ENCODE measurements at places on chromosomes 6 and 20.

DNA sequence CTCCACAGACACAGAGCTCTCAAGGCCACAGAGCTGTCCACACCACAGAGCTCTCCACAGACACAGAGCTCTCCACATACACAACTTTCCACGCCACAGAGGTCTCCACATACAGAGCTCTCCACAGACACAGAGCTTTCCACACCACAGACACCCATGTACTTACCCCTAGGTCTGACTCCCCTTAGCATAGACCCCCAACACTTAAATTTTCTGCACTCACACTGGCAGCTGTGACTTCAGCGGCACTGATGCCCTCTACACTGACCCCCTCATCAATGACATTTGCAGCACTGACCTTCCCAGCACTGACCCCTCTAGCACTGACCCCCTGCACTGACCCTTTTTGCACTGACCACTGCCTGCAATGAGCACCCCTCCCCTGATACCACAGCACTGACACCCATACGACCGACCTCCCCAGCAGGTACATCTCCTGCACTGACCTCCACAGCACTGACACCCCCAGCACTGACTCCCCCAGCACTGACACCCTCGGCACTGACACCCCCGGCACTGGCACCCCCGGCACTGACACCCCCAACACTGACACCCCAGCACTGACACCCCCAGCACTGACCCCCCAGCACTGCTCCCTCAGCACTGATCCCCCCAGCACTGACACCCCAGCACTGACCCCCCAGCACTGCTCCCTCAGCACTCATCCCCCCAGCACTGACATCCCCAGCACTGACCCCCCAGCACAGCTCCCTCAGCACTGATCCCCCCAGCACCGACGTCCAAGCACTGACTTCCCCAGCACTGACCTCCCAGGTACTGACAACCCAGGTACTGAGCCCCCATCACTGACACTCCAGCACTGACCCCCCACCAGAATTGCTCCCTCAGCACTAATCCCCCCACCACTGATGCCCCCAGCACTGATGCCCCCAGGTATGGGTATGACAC lies 56.5 kb downstream of the ERMARD start:
- DNase-seq = no peak

- DNase-seq = no peak
Observed at GRCh38 chr6:6533176-6533575, 55.3 kb upstream of the LY86 start.

DNA sequence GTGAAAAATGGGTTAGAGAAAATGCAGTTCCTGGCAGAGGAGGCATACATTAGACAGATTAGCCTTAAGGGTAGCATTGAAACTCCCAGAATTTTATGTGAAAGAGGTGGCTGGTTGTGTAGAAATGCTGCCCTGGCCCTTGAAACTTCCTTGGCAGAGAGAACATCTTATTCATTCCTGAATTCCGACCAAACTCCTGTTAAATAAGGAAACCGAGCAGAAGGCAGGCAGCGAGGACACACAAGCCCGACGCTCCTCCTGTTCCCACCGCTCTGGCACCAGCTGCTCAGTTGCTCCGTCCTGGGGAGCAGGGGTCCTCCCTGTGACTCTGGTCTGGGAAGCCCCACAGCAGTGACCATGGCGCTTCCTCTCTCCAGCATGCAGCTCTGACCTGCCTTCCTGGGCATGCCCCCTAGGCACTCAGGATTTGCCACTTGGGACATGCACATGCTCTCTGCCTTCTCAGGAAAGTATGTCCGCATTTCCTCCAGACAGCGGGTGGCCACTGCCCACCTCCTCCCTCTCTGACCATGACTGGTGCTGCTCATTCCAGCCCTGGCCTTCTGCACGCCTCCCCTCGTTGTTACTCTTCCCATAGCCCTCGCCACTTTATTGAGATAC lies 35.2 kb upstream of the CLDN20 start:
- no peak for DNase-seq

- DNase-seq = no peak
Observed at GRCh38 chr6:116388924-116389323, 18.2 kb downstream of the DSE start.

GRCh38 chr6:144469144-144469575 lies 184.0 kb downstream of the UTRN start:
- DNase-seq = no peak

GRCh38 chr20:9583151-9583550 lies 68.8 kb downstream of the LAMP5 start:
- no peak for DNase-seq

DNA sequence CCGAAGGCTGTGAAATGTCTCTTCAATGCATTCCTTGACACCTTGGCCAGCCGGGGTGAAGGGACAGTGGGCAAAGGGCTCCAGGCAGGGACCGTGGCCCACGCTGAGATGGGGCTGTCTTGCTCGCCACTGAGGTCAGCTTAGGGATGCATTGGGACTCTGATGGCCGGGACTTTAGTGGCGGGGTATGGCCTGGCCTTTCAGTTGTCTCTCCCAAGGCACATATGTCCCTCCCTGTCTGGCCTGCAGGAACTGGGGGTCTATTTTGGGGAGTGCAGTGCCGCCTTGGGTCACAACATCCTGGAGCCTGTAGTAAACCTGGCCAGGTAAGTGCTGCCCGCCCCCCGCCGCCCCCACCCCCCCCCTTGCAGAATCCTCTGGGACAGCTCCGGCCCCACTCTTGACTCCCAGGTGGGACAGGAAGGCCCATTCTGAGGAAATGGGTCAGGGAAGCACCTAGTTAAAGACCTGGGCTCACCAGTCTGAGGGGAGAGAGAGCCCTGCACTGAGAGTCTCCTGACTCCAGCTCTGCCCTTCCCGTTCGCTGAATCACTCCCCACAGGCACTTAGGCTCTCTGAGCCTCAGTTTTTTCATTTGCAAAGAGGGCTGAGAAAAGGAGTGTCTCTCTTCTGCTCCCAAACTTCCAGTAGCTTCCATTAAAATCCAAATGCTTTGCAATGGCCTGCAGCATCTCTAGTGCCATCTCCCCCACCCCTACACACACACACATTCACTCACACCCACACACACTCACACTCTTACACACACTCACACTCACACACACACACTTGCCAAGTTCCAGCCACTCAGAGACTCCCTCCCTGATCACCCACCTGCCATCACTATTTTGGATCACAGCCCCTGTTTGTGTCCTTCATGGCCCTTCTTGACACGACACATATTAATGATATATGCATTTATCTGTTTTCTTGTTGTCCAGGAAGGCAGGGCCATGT lies 33.1 kb downstream of the RAB44 start:
- no peak for DNase-seq

DNA sequence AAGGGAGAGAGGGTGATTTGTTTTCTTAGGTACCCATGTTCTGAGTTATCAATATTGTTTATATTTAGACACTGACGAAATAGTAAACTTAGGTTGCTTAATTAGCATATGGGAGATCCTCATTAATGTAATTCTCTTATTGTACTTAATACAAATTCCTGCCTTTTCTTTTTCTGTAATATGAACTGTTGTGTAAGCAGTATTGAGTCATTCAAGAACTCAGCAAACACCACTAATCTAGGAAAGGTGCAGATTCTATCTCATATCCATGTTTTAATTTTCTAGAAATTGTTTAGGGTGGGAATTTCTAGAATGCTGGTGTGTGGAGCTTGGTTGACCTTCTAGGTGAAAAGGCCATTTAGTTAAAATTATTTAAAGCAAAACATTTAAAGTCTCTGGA lies 216.0 kb downstream of the ZFAND3 start:
- no peak for DNase-seq

DNA sequence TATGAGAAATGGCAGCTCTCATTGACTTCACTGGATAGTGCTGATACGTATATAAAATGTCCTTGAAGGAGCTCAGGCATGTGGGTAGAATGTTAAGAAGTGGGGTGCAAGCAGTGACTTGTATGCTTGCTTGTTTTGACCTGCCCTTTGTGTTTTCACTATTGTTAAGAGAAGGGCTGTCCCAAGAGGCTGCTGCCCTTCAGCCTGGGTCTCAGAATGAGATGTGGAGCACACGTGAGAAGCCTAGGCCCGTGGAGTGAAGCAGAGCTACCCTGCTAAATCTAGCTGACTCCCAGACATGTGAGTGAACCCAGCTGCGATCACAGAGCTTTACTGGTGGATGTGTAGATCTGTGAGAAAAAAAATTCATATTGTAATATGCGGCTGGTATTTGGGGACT lies 305.3 kb upstream of the RGS17 start:
- DNase-seq = no peak

- DNase-seq = no peak
Observed at GRCh38 chr6:12363651-12364381, 73.7 kb downstream of the EDN1 start.

DNA sequence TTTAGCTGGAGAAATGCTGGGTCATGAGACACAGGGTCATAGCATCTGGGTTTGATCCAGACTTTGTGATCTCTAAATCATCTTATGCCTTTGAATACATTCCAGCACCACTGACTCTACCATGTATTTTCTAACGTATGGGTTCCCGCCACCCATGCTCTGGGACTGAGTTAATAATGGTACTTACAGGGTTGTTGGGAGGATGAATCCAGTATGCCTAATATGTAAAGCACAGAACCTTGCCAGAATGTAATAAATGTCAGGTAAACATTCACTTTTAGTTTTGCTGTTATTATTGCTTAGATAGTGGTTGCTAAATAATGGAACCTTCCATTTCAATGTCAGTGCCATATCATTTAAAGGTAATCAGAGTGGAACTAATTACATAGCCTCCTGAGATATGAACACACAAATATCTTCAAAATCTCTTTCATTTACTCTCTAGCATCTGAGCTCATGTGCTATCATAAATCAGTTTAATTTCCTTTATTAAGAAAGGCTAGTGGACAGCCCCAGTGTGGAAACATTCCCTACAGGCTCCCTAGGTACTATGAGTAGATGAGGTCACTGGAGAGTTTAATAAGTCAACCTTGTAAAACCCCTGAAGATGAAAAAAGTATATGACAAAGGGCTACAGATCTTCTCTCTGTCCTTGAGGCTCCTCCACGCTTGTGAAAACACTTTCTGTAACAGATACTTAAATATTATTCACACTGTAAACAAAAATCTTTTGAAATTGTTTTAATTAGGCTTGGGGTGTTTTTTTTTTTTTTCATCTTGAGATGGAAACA lies 226.6 kb downstream of the ALDH8A1 start:
- no peak for DNase-seq

DNA sequence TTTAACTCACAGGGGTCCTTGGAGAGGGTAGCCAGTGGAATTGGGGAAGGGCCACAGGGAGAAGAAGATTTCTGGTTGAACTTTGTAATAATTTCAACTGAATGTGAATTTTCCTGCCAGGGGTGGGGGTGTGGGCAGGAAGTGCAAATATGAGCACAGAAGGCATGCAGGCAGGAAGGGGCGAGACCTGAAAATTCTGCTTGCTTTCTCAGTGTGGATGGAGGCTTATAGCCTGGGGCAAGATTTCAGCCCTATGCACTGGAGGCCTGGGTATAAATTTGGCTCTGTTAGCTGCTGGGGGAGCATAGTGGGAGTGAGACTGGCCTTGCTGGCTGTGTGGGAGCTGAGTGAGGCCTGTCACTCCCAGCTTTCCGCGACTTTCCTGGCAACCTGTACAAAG lies 54.4 kb downstream of the PERP start:
- DNase-seq = no peak

DNA sequence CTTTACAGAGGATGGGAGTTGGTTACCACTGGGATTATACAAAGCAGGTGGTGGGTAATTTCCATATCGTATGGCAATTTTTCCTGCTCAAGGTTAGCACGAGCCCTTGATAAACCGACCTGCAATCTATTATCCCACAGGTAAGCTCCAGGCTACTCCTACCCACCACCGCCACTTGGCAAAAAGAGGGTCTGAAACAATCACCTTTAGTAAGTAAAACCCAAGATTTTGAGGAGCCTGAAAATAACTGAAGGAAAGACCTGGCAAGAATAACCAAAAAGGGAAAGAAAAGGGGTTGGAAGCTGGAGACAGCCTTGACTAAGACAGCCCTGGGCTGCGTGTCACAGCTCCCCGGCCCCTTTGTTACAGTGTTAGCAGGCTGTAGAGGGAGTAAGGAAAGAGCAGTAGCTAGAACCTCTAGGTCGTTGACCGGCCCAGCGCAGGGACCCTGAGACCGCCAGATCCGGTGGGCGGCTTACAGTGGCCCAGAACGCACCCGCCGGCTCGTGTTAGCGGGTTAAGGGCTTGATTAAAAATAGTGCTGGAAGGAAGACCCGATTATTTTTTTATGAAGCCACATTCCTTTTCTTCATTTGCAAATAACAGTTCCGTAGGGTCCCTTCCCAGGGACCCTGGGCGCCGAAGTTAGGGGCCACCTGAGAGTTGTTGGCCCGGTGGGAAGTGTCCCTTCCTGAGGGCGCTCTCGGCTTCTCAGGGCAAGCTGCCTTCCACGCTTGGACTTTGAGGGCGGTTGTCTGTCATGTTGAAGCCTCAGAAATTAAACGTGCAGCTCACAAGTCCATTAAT lies 30.5 kb downstream of the TFAP2B start:
- DNase-seq = no peak

DNA sequence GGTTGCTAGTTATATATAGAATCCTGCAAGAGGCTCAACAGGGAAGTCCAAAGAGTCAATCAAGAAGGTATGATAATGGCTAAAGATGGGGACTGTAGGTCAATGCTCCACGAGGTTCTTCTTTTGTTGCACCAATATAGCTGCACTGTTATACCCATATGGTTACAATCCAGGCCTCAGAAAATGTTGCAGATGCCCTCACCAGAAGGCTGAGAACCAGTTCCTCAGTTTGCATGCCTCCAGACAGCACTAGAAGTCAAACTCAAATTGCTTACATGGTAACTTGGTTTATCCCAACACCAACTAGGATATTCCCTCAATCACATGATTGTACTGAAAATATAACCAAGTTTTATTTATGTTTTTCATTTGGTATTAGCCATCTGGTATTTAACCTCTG lies 12.1 kb downstream of the EEF1A1 start:
- no peak for DNase-seq

GRCh38 chr6:30542915-30543314 lies 13.4 kb downstream of the GNL1 start:
- DNase-seq = no peak

GRCh38 chr6:28876710-28877109 lies 47.1 kb downstream of the TRIM27 start:
- DNase-seq = no peak

GRCh38 chr20:5539691-5540090 lies 210.5 kb upstream of the SHLD1 start:
- DNase-seq = no peak

DNA sequence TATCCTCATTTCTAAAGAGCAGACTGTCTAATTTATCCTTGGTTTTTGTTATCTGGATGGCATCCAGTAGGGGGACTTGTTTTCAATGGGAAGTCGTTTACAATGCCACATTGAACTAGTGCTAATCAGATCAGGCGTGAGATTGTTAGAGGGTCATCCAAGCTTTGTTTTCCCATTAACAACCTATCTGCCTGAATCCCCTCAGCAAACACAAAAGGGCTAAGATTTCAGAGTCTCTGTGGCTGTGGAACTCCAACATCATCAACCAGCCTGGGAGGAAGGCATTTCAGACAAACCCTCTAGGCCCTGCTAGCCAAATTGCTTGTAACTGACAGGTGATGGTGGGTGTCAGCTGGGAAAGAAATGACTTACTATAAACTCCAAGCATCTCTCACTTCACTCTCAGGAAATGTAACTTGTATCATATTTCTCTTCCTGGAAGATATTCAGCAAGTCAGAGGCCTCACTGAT lies 47.7 kb downstream of the COL19A1 start:
- DNase-seq = no peak

Data from NK-92 treated with Interleukin-12 subunit alpha and Interleukin-12 subunit beta, amount 100 ng/mL, for 24 hours (cell line).